ENCODE measurements at places on chromosomes 12 and 14.

DNA sequence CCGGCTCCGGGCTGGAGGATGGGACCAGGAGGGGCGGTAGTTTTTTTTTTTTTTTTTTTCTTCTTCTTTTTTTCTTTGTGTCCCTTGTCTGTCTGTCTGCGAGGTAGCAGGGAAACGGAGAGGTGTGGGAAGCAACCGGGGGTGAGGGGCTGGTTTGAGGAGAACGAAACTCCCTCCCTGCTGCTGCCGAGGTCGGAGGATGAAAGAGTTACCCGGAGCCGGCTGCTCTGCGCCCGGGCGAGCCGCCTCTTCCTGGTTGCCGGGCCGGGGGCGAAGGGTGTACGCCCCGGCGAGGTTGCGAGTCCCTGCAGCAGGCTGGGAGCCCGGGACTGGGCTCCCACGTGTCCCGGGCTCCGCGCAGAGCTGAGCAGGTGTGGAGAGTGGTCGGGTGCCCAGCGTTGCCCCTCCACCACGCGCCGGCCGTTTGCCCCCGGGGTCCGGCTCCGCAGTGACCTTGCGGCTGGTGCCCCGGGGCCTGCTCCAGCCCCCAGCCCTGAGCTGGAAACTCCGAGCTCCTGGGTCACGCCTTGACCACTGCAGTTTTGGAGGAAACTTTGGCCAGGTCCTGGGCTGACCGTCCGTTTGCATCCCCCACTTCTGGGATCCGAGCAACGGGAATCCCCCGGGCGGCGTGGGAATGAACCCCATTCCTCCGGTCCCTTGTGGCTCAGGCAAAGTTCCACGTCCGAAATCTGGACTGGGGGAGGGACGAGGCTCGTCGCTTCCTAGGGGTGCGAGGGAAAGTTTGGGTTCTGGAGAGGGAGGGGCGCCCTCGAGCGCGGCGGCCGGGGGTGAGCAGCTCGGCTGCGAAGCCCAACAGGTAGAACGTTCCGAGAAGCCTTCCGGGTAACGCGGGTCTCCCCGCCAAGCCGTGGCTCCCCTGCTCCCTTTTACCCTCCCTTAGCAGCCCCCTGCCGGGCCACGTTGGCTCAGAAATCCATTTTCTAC lies 1.3 kb downstream of the CHST11 start:
- H3K27ac ChIP-seq, result peak overlapping the region; percentile 84
- H3K27me3 ChIP-seq, result peaks cover 22% of the 10 kb centered on the region
- no peaks in the 10 kb centered on the region for H3K36me3 ChIP-seq
- H3K4me3 ChIP-seq, result peak overlapping the region; percentile 76
- no peaks in the 10 kb centered on the region for H3K4me1 ChIP-seq

- no peak overlapping the region for H3K4me3 ChIP-seq
- no peaks in the 10 kb centered on the region for H3K27me3 ChIP-seq
- no peaks in the 10 kb centered on the region for H3K4me1 ChIP-seq
- H3K36me3 ChIP-seq, result no peaks in the 10 kb centered on the region
These were observed 53.6 kb downstream of the EIF2S3B start for GRCh38 chr12:10559244-10559643.

- H3K36me3 ChIP-seq, result no peaks in the 10 kb centered on the region
- no peaks in the 10 kb centered on the region for H3K27me3 ChIP-seq
- H3K4me1 ChIP-seq, result no peaks in the 10 kb centered on the region
- H3K4me3 ChIP-seq, result no peak overlapping the region
- no peak for DNase-seq
- no peak overlapping the region for H3K27ac ChIP-seq
These were observed 42.5 kb downstream of the GALNT9 start for GRCh38 chr12:132286912-132287311.

DNA sequence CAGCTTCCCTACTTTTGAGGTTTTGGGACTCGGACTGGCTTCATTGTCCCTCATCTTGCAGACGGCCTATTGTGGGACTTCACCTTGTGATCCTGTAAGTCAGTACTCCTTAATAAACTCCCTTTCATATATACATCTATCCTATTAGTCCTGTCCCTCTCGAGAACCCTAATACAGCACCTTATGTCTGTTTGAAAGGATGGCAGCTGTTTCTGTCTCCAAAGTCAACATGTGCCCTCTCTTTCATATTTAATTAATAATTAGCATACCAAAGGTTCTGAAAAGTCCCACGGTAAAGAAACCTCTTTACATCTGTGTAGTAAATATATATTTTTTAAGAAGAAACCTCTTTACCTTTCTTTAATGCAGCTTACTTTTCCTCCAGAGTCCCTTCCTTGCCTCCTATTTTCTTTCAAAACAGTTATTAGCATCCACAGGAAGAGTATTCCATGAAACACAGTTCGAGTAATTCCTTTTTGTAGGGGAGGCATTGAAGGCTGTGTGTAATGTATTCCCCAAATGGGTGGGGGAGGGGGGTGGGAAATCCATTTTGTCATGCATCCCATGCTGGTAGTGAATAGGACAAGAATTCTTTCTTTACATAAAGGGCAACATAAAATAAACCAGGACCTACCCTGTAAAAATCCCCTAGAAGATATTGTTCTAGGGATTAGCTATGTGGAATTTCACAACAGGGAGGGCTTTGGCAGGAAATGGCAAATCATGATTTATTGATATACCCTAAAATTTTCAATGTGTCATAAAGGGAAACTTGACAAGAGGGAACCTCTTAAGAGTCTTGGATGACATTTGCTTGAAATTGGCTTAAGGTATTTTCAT lies 241.5 kb downstream of the SUDS3 start:
- H3K4me3 ChIP-seq, result no peak overlapping the region
- H3K27me3 ChIP-seq, result no peaks in the 10 kb centered on the region
- no peak overlapping the region for H3K27ac ChIP-seq
- no peaks in the 10 kb centered on the region for H3K36me3 ChIP-seq
- no peaks in the 10 kb centered on the region for H3K4me1 ChIP-seq
- no peak for DNase-seq

GRCh38 chr12:24814379-24815113 lies 134.4 kb downstream of the BCAT1 start:
- H3K27me3 ChIP-seq, result no peaks in the 10 kb centered on the region
- H3K4me3 ChIP-seq, result no peak overlapping the region

DNA sequence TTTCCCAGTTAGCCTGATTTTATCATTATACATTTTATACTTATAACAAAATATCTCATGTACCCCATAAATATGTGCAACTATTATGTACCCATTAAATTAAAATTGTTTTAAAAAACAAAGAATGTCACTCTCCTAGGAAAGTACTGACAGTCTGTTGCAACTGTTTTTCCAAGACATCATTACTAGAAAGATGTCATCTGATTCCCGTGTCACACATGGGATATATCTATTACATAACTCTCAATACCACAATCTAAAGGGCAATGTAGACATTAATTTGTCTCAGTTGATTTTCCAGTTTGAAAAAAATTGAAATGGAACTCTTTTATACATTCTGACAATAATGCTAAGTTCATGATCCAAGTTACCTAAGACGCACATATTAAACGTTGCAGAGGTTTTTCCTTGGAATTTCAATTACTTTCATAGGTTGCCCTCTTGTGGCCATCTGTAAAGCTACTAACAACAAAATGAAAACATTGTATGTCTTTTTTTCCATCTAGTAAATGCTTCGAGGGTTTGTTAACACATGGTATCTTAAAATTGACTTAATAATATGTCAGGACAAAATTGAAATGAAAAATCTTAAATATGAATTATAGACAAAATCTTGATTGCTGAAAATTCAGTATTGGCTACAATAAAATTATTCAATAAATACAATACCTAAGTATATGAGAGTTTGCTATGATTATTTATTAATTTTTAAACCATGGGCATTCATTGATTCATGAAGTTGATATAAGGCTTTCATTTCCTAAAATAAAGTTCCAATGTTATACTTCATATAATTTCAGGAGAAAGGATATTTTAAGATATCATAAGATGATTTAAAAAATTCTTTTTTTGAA lies 131.6 kb downstream of the PPFIA2 start:
- no peaks in the 10 kb centered on the region for H3K27me3 ChIP-seq
- no peak overlapping the region for H3K27ac ChIP-seq
- H3K4me3 ChIP-seq, result no peak overlapping the region
- DNase-seq, result no peak
- no peaks in the 10 kb centered on the region for H3K36me3 ChIP-seq

- H3K27me3 ChIP-seq, result no peaks in the 10 kb centered on the region
- no peaks in the 10 kb centered on the region for H3K36me3 ChIP-seq
- DNase-seq, result no peak
- H3K4me1 ChIP-seq, result no peaks in the 10 kb centered on the region
- no peak overlapping the region for H3K4me3 ChIP-seq
These were observed 1189.5 kb upstream of the TMEM132C start for GRCh38 chr12:127077262-127078045.

DNA sequence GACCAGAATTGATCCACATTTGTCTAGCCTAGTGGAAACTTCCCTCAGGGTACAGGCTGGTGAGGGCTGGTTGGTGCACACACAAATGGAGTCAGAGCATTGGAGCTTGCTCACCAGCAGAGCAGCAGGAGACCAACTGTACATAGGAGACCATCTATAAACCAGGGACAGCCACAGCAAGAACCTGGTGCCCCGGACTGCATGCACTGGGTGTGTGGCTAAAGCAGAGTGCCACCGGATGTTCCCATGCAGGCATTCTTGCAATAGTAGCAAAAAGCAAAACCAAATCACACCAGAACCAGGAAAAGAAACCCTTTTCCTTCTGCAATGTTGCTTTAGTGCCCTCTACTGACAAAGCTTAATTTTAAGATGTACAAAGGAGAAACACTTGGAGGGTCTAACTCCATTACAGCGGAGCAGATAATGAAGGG lies 136.4 kb downstream of the MDGA2 start:
- DNase-seq, result no peak
- no peaks in the 10 kb centered on the region for H3K36me3 ChIP-seq
- no peaks in the 10 kb centered on the region for H3K4me1 ChIP-seq
- H3K4me3 ChIP-seq, result no peak overlapping the region
- H3K27ac ChIP-seq, result no peak overlapping the region
- no peaks in the 10 kb centered on the region for H3K27me3 ChIP-seq

GRCh38 chr12:14836336-14837210 lies 6.8 kb downstream of the ART4 start:
- no peak overlapping the region for H3K4me3 ChIP-seq
- no peaks in the 10 kb centered on the region for H3K27me3 ChIP-seq
- H3K4me1 ChIP-seq, result no peaks in the 10 kb centered on the region
- H3K36me3 ChIP-seq, result no peaks in the 10 kb centered on the region
- no peak overlapping the region for H3K27ac ChIP-seq
- DNase-seq, result no peak

DNA sequence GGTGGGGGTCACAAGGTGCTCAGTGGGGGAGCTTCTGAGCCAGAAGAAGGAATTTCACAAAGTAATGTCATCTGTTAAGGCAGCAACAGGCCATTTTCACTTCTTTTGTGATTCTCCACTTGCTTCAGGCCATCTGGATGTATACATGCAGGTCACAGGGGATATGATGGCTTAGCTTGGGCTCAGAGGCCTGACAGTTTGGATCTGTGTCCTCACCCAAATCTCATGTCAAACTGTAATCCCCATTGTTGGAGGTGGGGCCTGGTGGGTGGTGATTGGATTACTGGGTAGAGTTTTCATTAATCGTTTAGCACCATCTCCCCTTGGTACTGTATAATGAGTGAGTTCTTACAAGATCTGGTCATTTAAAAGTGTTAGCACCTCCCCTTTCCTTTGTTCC lies 36.4 kb downstream of the TESPA1 start:
- H3K4me3 ChIP-seq, result no peak overlapping the region
- H3K36me3 ChIP-seq, result no peaks in the 10 kb centered on the region
- H3K27me3 ChIP-seq, result no peaks in the 10 kb centered on the region
- H3K4me1 ChIP-seq, result no peaks in the 10 kb centered on the region
- H3K27ac ChIP-seq, result no peak overlapping the region

GRCh38 chr12:6605421-6606330 lies 1.5 kb downstream of the CHD4 start:
- H3K4me3 ChIP-seq, result peak overlapping the region; percentile 88
- H3K27me3 ChIP-seq, result no peaks in the 10 kb centered on the region
- peak overlapping the region; percentile 98 for H3K27ac ChIP-seq
- H3K36me3 ChIP-seq, result peaks cover 10% of the 10 kb centered on the region

- no peak overlapping the region for H3K27ac ChIP-seq
- H3K4me3 ChIP-seq, result no peak overlapping the region
- no peaks in the 10 kb centered on the region for H3K27me3 ChIP-seq
- DNase-seq, result no peak
- H3K36me3 ChIP-seq, result no peaks in the 10 kb centered on the region
- no peaks in the 10 kb centered on the region for H3K4me1 ChIP-seq
These were observed 87.4 kb downstream of the GTF2A1 start for GRCh38 chr14:81133400-81133799.

GRCh38 chr12:107337346-107338095 lies 244.2 kb upstream of the CRY1 start:
- DNase-seq, result no peak
- no peaks in the 10 kb centered on the region for H3K27me3 ChIP-seq
- no peak overlapping the region for H3K4me3 ChIP-seq

DNA sequence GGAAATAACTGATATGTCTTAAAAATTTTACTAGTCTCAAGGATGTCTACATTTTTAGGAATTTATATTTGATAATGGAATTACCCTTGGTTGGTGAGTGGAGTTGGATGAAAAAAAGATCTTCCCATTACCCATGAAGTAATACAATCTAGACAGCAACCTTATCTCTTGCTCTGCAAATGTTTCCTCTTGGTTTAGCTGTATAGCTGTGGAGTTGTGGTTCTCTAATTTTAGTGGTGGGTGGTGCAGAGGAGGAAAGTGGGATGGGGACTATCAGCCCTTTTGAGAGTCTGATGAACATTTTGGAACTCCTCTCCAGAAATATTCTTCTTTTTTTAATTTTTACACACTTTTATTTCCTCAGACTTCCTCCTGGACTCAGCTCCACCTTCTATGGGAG lies 17.1 kb downstream of the SPX start:
- no peak overlapping the region for H3K27ac ChIP-seq
- H3K27me3 ChIP-seq, result no peaks in the 10 kb centered on the region
- no peaks in the 10 kb centered on the region for H3K36me3 ChIP-seq
- H3K4me3 ChIP-seq, result no peak overlapping the region
- H3K4me1 ChIP-seq, result no peaks in the 10 kb centered on the region

DNA sequence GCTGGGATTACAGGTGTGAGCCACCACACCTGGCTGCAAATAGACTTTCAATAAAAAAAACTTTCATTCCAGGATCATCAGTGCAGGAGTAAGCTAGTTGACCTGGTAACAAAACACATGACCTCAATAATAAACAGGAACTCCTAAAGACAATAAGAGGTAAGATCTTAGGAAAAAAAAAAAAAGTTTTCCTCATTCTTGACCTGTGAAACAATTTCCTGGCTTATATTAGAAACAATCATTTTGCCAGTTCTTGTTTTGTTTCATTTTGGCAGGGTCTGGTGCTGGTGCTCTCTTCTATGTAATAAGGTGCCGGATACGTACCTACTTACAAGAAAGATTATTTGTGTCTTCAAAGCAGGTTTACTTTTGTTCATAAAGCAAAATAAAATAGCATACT lies 90.6 kb upstream of the AMN1 start:
- no peaks in the 10 kb centered on the region for H3K4me1 ChIP-seq
- no peak for DNase-seq
- H3K27ac ChIP-seq, result no peak overlapping the region
- H3K36me3 ChIP-seq, result no peaks in the 10 kb centered on the region
- no peak overlapping the region for H3K4me3 ChIP-seq

DNA sequence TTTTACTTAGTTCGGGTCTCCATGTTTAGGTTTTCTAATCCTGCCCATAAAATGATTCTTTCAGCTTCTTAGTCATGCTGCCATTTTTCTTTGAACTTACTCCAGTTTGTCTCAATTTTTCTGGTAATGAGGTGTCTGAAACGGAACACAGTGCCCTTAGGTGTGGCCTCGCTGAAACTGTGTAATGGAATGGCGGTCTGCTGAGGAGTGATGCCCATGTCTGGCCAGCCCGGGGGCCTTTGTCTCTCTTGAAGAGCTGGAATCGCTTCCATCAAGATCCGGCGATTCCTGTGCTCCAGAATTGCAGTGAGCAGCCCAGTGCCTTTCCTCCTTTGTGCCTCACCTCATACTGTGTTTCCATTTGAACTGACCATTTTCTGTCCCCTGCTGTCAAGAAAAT lies 112.5 kb downstream of the FBXL14 start:
- H3K36me3 ChIP-seq, result no peaks in the 10 kb centered on the region
- no peak for DNase-seq
- no peaks in the 10 kb centered on the region for H3K4me1 ChIP-seq
- H3K4me3 ChIP-seq, result no peak overlapping the region
- no peak overlapping the region for H3K27ac ChIP-seq
